Heart left ventricle (tissue), 16 donors: ENCODE measurements at places on chromosomes 12 and 14. TPM values are rescaled to one million over a fixed set of nuclear protein-coding genes. Genes with fewer than 3 reads are reported as not detected.

- H3K36me3 ChIP-seq = no peaks in the 10 kb centered on the region
- no peak overlapping the region for H3K27ac ChIP-seq
- no peak overlapping the region for H3K4me3 ChIP-seq
- no peaks in the 10 kb centered on the region for H3K27me3 ChIP-seq
- H3K4me1 ChIP-seq = no peaks in the 10 kb centered on the region
Observed at GRCh38 chr14:32345311-32345791, 16.3 kb downstream of the AKAP6 start.

DNA sequence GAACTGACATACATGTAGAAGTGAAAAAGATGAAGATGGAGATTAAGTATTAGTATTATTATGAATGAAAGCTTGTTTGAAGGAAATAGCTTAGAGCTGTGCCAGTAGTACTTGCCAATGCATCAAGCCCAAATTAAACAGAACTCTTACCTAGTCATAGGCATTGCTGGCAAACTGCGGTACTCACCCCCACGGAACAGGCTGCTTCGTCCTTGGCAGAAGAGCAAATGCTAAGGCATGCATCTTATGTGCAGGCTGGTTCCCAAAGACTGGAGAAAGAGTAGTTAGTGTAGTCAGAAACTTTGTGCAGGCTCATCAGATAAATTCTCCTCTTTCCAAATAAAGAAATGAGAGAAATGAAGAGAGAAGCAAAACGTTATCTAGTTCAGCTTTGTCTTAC, 134.8 kb downstream of the CCDC59 start:
- no peaks in the 10 kb centered on the region for H3K36me3 ChIP-seq
- H3K27ac ChIP-seq = no peak overlapping the region
- no peak overlapping the region for H3K4me3 ChIP-seq
- no peaks in the 10 kb centered on the region for H3K27me3 ChIP-seq

- H3K27me3 ChIP-seq = no peaks in the 10 kb centered on the region
- H3K27ac ChIP-seq = peak overlapping the region; percentile 95
- DNase-seq = no peak
Observed at GRCh38 chr12:82359115-82359478, 768 bp downstream of the METTL25 start.

GRCh38 chr12:117587631-117588287, 226.3 kb upstream of the NOS1 start:
- no peaks in the 10 kb centered on the region for H3K4me1 ChIP-seq
- no peak overlapping the region for H3K4me3 ChIP-seq
- peaks cover 14% of the 10 kb centered on the region for H3K27me3 ChIP-seq
- no peak overlapping the region for H3K27ac ChIP-seq

GRCh38 chr14:69404883-69405282, 6.4 kb downstream of the SLC39A9 start:
- no peak overlapping the region for H3K27ac ChIP-seq
- peaks cover 14% of the 10 kb centered on the region for H3K4me1 ChIP-seq
- H3K27me3 ChIP-seq = no peaks in the 10 kb centered on the region
- no peak for DNase-seq
- no peaks in the 10 kb centered on the region for H3K36me3 ChIP-seq
- H3K4me3 ChIP-seq = no peak overlapping the region

Gene KRT78
- polyA plus RNA-seq = 0.14 TPM

GRCh38 chr12:119006746-119007145, 25.4 kb downstream of the SRRM4 start:
- DNase-seq = no peak
- peaks cover 13% of the 10 kb centered on the region for H3K27me3 ChIP-seq
- H3K4me1 ChIP-seq = no peaks in the 10 kb centered on the region
- no peaks in the 10 kb centered on the region for H3K36me3 ChIP-seq

GRCh38 chr14:65019944-65020566, 33.4 kb downstream of the FNTB start:
- no peaks in the 10 kb centered on the region for H3K36me3 ChIP-seq
- peaks cover 7% of the 10 kb centered on the region for H3K4me1 ChIP-seq
- no peak overlapping the region for H3K4me3 ChIP-seq
- H3K27me3 ChIP-seq = no peaks in the 10 kb centered on the region

GRCh38 chr12:126434412-126434985, 1369.3 kb downstream of the AACS start:
- no peak for DNase-seq
- H3K27me3 ChIP-seq = no peaks in the 10 kb centered on the region
- no peaks in the 10 kb centered on the region for H3K4me1 ChIP-seq
- H3K27ac ChIP-seq = no peak overlapping the region

DNA sequence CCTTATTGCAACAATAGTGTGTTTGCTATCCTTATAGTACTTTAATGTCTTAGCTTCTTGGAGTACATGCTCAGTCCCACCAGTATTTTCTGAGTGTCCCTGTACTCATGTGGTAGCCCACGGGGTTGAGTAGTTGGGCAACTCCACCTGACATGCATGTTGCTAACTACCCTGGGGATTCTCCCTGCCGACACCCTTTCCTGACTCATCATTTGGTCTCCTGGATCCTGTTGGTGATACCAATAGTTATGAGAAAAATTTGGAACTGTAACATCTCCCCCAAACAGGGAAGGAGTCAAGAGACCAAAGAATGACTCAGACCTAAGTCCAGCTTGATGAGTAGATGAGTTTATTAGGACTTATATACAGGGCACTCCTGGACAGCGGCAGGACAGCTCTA, 101.6 kb downstream of the BRMS1L start:
- no peaks in the 10 kb centered on the region for H3K4me1 ChIP-seq
- H3K27ac ChIP-seq = no peak overlapping the region
- no peak overlapping the region for H3K4me3 ChIP-seq
- DNase-seq = no peak
- H3K27me3 ChIP-seq = no peaks in the 10 kb centered on the region

DNA sequence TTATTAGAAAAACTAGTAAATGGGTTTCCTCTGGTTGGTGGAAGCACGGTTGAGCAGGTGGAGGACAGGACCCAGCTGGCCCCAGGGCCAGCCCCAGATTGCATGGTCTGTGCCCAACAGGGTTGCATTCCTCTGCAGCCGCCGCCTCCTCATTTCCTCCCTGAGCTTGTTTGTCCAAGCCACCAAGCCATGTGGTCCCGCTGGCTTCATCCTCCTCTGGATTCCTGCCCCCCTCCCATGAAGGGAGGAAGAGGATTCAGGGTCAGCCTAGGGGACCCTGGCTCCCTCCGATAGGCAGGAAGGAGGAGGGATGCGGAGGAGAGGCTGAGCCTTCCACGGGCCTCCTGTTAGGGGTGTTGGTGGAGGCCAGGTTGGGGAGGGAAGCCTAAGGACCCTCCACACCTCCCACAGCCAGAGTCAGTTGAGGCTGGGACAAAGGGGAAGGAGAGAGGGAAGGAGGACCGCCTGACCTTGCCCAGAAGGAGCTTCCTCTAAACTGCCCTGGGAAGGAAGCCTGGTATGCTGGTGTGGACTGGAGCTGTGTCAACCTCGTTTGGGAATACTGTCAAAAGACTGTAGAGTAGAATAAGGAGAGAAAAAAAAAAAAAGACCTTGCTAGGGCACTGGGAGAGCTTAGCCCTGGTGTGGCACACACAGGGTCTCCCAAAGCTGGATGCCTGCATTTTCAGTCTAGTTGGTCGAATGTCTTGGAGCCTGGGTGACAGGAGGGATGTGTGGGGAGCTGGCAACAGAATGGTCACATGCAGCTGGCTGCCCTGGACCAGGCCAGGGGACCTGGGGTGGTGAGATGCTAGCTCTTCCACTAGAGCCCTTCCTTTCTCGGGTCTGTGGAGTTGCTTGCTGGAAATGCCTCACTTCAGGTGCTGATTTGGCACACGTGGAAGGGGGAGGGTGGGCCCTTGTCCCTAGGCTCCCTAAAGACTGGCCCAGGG, 42.4 kb downstream of the PLEKHG3 start:
- no peaks in the 10 kb centered on the region for H3K4me1 ChIP-seq
- no peak overlapping the region for H3K4me3 ChIP-seq
- H3K27me3 ChIP-seq = no peaks in the 10 kb centered on the region

Gene FOXG1
- not detected for polyA plus RNA-seq

GRCh38 chr14:24361326-24361725, 6.7 kb upstream of the NFATC4 start:
- H3K4me1 ChIP-seq = peaks cover 6% of the 10 kb centered on the region
- H3K27ac ChIP-seq = no peak overlapping the region
- H3K36me3 ChIP-seq = no peaks in the 10 kb centered on the region
- no peak overlapping the region for H3K4me3 ChIP-seq
- DNase-seq = no peak

DNA sequence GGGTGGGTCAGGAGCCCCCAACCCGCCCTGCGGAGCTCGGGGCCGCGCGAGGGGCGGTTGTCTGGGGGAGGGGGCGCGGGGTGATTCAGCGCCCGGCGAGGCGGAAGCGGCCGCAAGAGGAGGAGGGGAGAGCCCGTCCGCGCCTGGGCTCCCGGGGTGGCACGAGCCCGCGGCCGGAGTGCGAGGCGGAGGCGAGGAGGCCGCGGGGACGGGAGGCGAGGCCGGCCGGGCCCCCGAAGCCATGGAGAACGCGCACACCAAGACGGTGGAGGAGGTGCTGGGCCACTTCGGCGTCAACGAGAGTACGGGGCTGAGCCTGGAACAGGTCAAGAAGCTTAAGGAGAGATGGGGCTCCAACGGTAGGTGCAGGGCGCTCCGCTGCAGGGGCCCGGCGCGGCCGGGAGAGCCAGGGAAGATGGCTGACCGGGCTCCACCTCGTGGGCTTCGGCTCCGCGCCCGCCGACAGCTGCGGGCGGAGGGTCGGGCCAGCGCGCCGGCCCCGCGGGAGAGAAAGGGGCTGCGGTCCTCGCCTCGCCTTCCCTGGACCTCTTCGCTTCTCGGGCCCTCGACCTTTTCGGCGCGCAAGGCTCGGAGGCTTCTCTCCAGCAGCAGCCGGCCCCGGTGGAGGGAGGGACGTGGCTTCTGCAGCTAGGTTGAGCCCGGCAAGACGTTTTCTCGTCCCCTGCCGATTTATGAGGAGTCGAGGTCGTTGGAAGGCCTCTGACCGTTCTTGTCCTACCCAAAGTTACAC, 677 bp downstream of the ATP2A2 start:
- peak; percentile 58 for DNase-seq
- H3K4me1 ChIP-seq = peaks cover 44% of the 10 kb centered on the region
- peak overlapping the region; percentile 98 for H3K27ac ChIP-seq
- H3K4me3 ChIP-seq = peak overlapping the region; percentile 76
- no peaks in the 10 kb centered on the region for H3K27me3 ChIP-seq

Gene FAM181A
- not detected for polyA plus RNA-seq

GRCh38 chr14:91511043-91511383, 903 bp upstream of the PPP4R3A start:
- peak overlapping the region; percentile 73 for H3K4me3 ChIP-seq
- no peaks in the 10 kb centered on the region for H3K36me3 ChIP-seq
- H3K4me1 ChIP-seq = peaks cover 14% of the 10 kb centered on the region
- no peak for DNase-seq
- H3K27me3 ChIP-seq = no peaks in the 10 kb centered on the region
- peak overlapping the region; percentile 100 for H3K27ac ChIP-seq

DNA sequence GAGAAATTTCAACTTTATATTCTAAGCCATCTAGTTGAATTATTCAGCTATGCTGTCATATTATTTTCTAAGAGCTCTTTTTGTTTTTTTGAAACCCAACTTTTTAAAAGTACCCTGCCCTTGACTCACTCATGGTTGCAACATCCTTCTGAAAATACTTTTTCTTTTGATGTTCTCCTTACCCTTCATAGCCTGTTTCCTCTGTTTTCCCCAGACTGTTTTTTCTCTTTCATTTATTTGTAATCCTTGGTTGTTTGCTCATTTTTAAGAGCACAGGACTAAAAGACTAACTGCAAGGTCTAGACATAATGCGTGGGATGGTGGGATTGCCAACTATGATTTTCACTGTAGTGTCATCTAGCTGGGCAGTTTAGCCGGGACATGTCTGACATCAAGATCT, 21.2 kb upstream of the CDKL1 start:
- peaks cover 69% of the 10 kb centered on the region for H3K36me3 ChIP-seq
- no peaks in the 10 kb centered on the region for H3K4me1 ChIP-seq
- H3K4me3 ChIP-seq = no peak overlapping the region
- no peak for DNase-seq

Gene SLC7A7
- polyA plus RNA-seq = 1.3 TPM

GRCh38 chr12:93079271-93079670, 150.2 kb upstream of the EEA1 start:
- no peak overlapping the region for H3K27ac ChIP-seq
- DNase-seq = no peak
- no peaks in the 10 kb centered on the region for H3K36me3 ChIP-seq
- no peaks in the 10 kb centered on the region for H3K27me3 ChIP-seq

DNA sequence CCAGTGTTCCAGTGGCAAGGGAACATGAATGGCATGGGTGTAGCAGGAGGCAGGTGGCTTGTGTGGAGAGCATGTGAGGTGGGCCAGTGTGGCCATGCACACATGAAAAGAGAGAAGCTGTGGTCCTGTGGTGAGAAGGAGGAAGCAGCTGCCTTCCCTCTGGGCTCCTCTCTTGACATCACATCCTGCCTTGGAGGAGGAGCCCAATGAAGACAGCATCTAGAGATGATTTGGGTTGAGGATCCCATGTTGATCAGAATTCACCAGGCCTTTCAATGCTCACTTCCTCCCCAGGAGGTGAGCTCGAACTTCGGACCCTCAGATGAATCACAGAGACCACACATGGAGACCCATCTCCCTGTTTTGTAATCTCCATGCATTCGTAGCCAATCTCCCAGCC, 82.6 kb downstream of the LRRC74A start:
- H3K4me3 ChIP-seq = no peak overlapping the region
- DNase-seq = no peak
- H3K36me3 ChIP-seq = no peaks in the 10 kb centered on the region
- no peak overlapping the region for H3K27ac ChIP-seq
- H3K27me3 ChIP-seq = no peaks in the 10 kb centered on the region

Gene PTGDR
- polyA plus RNA-seq = 0.88 TPM

Gene INHBE
- not detected for polyA plus RNA-seq
